ENCODE measurements at places on chromosomes 1 and 21.

DNA sequence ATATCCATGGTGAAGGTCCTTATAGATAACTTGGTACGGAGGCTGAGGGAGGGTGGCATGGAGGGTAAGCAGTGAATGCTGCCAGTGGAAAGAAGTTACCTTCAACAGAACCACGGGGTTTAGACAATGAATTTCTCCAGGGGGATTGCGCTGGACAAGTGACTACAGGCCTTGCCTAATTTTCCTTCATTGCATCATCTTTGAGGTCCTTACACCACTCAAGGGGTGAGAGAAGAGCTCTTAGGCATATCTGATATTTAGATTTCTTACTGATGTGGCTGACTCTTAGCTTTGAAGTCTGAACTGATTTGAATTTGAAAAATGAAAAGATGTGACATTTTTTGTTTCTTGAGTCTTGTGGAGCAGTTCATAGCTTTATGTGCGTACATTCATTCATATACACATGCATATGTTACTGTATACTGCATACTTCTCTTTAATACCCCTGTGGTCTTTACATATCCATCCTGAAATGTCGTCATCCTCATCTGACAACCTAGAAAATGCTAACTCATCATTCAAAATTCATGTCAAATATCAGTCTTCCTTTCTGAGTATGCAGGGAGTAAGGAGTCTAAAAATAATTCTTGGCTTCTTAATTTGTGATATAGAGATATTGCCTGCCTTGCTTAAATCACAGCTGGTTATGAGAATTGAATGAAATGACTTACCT is 63.6 kb downstream of the DNM3 start:
- DNase-seq: no peak

DNA sequence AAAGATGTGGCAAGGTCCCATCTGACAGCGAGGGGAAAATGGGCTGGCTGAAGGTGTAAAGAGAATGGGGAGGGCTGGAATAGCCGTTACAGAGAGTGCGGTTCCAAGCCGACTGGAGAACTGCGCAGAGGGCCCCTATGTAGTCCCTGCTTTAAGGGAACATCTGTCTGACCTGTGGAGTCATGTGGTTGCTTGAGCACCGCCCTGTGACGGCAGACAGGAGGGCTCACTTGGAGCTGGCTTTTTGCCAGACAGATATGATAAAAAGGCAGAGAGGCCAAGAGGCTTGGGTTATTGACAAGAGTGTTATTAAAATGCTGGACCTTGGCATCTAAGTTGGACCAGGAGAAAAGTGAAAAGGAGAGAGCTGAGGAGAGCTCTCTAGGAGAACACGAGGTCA is 5.9 kb upstream of the PTPRF start:
- no peak for DNase-seq

DNA sequence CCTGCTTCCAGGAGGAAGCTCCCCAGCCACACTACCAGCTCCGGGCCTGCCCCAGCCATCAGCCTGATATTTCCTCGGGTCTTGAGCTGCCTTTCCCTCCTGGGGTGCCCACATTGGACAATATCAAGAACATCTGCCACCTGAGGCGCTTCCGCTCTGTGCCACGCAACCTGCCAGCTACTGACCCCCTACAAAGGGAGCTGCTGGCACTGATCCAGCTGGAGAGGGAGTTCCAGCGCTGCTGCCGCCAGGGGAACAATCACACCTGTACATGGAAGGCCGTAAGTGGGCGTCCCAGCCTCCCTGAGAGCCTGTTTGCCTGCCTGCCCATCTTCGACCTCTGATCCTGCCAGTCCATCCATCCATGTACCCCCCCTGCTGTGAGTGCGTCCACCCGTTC is 3.6 kb downstream of the ECM1 start:
- DNase-seq: no peak

- no peak for DNase-seq
Observed at GRCh38 chr21:30943243-30943642, 61.9 kb upstream of the KRTAP11-1 start.

GRCh38 chr1:154859786-154860155 is 10.3 kb downstream of the KCNN3 start:
- no peak for DNase-seq

- no peak for DNase-seq
Observed at GRCh38 chr1:67700220-67700619, 15.2 kb downstream of the GADD45A start.

DNA sequence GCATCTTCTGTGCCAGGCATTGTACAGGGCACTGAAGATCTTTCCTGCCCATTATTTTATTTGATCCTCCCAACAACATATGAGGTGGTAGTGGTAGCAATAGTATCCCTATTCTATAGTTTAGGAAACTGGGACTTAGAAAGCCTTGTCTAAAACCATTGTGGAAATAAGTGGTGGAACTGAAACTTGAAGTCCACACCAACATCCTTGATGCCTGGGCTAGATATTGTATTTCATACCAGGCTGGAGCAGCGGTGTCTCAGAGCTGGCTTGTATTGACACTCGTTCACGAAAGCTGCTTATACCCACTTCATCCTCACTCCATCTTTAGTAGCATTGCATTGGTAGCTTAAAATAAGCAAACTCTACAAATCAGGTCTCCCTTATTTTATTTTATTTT is 9.7 kb upstream of the CTSS start:
- no peak for DNase-seq

- no peak for DNase-seq
Observed at GRCh38 chr1:41662765-41663437, 178.4 kb upstream of the EDN2 start.

- no peak for DNase-seq
Observed at GRCh38 chr1:103002005-103002404, 106.3 kb downstream of the COL11A1 start.

DNA sequence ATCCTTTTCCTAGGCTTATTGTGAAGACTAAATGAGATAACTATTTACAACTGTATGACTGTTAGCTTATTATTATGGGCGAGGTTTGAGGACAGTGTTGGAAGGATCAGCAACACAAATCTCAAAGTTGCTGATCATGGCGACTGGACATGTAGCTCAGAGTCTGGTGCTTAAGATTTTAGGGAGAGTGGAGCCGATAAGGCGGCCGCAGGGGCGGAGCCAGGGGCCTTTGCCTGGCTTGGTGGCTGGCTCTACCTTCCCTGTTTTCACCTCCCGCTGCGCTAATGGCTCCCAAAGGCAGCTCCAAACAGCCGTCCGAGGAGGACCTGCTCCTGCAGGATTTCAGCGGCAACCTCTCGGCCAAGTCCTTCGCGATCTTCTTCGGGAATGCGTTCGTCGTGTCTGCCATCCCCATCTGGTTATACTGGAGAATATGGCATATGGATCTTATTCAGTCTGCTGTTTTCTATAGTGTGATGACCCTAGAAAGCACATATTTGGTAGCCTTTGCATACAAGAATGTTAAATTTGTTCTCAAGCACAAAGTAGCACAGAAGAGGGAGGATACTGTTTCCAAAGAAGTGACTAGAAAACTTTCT is 45.5 kb downstream of the GIPC2 start:
- no peak for DNase-seq

GRCh38 chr21:26490771-26491170 is 82.3 kb downstream of the CYYR1 start:
- DNase-seq: no peak

DNA sequence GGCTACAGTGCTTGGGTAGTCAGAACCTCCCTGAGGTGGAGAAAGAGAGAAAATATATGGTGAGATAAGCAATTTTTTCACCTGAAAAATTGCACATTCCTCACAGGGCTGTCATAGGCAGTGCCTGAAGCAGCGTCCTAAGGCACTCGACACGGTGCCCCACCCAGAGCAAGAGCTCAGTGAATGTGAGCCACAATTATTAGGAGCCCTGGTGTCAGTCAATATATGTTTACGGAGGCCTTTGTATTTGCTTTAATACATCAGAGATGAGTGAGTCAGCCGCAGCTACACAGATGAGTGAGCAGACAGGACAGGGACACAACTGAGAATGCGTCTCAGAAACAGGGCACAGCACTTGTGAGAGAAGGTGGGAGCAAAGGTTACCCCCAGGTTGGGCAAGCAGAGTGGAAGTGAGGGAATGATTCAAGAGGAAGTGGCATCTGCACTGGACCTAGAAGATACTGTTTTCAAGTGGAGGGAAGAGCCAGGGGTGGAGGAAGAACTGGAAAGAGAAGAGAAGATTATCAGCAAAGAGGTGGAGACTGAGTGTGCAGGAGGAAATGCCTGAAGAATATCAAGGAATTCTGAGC is 5.2 kb upstream of the PIGC start:
- no peak for DNase-seq

DNA sequence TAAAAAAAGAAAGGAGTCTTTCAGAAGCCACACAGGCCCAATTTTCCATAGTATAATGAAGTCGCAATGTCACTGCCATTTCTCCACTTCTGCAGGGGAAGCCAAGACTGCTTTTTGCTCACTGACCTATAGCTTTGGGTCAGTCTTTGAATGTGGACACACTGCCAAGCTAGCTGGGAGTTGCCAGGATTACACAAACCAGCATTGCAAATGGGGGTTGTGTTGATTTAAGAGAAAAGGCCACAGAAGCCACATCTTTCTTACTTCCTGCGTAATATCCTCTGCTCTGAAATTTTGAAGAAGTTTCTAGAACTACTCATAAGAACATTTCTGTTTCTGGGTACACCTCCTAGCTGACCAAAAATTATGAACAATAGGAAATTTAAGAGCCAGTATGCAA is 45.8 kb upstream of the SAMSN1 start:
- DNase-seq: peak; percentile 5

GRCh38 chr1:198119906-198120305 is 36.9 kb upstream of the NEK7 start:
- DNase-seq: no peak

DNA sequence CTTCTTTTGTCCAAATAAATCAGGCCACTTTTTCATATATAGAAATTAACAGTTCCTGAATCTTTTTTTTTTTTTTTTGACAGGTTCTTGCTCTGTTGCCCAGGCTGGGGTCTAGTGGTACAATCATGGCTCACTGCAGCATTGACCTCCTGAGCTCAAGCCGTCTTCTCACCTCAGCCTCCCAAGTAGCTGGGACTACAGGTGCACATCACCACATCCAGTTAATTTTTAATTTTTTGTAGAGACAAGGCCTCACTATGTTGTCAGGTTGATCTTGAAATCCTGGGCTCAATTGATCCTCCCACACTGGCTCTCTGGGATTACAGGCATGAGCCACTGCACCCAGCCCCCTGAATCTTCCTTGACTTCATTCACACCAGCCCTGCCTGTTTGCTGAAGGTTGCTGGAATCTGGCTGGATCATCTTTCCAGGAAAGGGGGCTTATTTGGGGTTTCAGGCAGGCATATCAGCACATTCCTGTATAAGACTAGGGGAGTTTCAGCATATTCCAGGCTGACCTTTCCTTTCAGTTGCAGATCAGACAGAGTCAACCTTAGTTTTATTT is 78.2 kb upstream of the ARHGAP29 start:
- DNase-seq: no peak

GRCh38 chr1:223702735-223703667 is 9.3 kb upstream of the CAPN2 start:
- DNase-seq: no peak

- DNase-seq: no peak
Observed at GRCh38 chr1:115073298-115074087, 15.8 kb downstream of the TSPAN2 start.

GRCh38 chr1:27940297-27940696 is 5.5 kb downstream of the SMPDL3B start:
- DNase-seq: no peak

DNA sequence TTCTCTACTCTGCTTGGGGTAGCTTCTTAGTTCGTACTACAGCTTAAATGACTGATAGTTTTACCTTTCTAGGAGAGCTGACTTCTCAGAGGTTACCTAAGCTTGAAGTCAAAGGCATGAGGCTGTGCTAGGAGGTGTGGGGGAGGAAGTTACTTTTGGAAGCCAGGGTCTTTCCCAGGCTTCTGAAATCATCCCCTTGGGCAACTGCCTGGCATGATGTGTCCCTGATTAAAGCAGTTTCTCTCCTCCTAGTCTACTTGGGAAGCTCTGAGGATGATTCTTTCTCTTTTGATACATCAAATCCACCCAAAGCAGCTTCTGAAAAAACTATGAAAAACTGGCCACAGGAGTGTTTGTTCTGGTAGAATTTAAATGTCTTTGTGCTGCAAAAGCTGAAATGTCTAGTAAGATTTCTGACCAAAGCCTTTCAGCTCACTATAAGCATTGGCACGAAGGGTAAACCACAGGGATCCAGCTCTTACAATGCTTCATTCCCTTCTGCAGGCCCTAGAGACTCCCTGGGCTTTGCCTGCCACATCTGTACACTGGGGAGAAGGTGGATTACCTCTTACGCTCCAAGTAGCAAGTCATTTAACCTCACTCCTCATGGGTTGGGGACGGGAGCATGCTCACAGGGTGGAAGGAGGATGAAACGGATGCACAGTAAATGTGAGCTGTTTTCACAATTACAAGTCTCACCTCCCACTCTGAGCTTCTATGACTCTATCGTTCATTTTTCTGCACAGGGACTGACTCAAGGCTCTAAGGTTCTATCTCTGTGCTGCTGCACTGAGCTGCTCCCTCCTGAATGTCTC is 59.6 kb downstream of the RUNX1 start:
- DNase-seq: no peak

DNA sequence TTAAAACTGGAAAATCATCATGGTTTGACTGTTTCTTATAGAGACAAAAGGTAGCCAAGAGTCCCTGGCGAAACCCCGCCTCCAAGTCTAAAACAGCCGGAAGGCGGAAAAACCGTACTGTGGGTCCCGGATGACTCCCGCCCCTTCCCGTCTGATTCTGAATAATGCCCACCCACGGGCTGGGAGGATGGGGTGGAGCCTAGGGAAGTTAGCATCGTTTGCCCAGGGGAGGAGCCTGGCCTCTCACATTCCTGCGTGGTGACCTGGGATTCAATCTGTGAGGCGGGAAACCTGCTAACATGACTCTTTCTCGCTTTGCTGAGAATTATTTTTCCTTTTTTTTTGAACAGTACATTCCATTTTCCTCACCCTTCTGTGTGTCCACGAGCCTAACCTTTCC is 124.9 kb downstream of the KCNK1 start:
- DNase-seq: no peak

DNA sequence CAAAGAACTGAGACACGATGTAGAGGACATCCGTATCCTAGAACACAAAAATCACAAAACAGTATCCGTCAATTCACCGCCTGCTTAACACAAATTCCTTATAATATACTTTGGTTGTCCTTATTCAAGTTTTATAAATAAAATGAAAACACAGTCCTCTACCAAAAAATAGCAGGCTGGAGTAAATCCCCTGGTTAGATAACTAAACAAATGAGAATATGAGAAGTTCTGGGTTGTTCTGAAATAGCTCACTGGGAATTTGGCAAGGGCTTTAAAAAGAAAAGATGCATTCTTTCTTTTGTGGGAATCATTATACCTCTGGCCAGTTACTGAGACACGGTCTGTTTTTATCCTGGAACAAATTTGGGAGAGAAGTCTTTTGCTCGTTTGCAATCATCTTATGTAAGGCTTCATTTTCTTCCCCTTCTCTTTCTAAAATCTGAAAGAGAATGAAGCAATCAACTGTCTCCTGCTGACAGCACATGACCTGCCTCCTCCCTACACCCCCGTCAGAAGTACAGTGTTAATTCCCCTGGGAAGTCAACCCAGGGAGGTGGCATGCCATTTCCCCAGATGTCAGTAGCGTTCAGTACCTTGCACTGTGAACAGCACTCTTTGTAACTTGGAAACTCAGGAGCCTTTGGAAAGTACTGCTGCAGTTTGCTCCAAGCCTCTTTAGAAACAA is 37.1 kb upstream of the RAP1GAP start:
- DNase-seq: no peak

Data from AG09319 (cell line).